HFFc6 (cell line): ENCODE measurements at places on chromosomes 16 and 17.

DNA sequence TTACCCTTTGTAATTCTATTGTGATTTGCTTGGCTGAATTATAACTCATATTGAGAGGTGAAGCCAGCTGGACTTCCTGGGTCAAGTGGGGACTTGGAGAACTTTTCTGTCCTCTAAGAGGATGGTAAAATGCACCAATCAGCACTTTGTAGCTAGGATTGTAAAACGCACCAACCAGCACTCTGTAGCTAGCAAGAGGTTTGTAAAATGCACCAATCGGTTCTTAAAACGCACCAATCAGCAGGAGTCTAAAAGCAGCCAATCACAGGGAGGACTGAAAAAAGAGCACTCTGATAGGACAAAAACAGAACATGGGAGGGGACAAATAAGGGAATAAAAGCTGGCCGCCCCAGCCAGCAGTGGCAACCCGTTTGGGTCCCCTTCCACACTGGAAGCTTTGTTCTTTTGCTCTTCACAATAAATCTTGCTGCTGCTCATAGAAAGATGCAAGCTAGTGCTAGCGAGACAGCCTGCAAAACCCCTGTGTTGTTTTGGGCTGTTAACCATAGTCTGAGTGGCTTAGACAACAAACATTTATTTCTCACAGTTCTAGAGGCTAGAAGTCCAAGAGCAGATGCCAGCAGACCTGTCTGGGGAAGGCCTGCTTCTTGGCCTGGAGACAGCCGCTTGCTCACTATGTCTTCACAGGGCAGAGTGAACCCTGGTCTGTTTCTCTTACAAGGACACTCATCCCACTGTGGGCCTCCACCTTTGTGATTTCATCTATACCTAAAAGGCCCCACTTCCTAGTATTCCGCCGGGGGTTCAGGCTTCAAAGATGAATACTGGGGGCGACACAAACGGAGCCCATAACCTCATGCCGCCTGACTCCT is 39.0 kb upstream of the CRISPLD2 start:
- DNase-seq, result no peak

DNA sequence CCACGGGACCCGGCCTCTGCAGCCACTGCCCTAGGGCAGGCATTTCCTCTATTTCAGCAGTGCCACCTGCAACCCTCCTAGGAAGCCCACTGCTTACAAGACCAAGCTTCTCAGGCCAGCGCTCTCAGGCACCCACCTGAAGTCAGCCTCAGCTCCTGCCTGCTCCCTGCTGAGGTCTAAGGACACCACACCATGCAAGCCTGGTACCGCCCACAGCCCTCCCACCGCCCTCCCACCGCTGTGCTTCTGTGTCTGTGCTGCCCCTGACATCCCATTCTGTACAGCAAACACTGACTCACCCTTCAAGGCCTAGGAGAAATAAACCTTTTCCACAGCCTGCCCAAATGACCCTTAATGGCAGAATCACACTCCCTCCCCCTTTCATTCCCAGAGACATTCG is 6.3 kb downstream of the CLUH start:
- peak; percentile 48 for DNase-seq

DNA sequence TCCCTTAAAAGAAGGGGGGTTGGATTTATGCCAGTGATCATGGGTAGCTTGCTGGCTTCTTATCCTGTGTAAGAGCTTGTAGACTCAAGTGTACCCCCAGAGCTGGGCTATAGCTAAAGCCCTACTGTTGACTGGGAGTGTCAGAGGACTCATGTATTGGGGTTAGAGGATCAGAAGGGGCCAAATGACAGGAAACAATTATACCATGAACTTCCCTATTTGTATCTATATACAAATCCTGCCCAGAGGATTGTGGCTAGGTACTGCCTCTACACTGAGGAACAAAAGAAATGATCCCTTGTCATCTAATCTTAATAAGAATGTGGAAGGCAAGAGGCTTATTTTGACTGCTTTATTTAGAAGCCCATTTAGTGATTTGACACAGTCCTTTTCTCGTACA is 14.3 kb downstream of the ZP2 start:
- DNase-seq, result no peak

DNA sequence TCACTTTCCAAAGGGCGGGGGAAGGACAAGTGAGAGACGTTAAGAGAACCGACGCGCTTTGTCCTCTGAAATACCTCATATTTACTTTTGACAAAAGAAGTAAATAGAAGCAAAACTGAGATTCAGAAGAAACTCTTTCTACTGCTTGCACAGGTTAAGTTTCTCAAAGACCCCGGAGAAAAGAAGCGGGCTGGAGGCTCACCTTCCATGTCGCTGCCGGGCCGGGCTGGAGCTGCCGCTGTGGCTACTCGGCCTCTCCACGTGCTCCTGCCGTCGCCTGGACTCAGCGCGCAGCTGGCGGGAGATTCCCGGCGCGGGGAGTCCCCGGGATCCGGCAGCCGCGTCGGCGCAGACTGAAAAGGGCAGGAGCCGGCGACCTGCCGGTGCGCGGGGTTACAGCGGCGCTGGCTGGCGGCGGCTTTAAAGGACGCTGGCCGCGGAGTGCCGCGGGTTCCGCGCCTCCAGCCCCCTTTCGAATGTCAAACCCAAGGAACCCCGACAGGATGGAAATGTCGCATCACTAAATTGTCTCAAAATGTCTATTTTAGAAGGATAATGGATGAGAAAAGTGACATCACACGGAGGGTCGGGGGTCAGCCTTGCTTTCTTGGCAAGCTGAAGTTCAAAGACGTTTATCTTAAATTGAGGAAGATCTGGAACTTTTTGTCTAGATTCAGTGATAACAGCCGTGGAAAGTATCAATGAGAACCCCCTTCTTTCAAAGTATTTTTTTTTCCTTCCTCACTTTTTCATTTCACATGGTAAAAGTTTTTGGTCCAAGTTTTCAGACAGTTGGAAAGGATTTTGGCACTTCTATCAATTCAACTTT is at the start of gene IKZF3:
Gene IKZF3 (minus strand): TSS at position 395 of the 829 bp plus-strand sequence. CDS start 186 bp downstream, at position 209.
- no peak for DNase-seq

- DNase-seq, result no peak
These were observed 711 bp downstream of the ALYREF start for GRCh38 chr17:81890447-81891302.

GRCh38 chr16:49806446-49806845 is 49.5 kb downstream of the ZNF423 start:
- no peak for DNase-seq
